NCI-H69 (cell line): ENCODE measurements at places on chromosomes 6 and 20.

DNA sequence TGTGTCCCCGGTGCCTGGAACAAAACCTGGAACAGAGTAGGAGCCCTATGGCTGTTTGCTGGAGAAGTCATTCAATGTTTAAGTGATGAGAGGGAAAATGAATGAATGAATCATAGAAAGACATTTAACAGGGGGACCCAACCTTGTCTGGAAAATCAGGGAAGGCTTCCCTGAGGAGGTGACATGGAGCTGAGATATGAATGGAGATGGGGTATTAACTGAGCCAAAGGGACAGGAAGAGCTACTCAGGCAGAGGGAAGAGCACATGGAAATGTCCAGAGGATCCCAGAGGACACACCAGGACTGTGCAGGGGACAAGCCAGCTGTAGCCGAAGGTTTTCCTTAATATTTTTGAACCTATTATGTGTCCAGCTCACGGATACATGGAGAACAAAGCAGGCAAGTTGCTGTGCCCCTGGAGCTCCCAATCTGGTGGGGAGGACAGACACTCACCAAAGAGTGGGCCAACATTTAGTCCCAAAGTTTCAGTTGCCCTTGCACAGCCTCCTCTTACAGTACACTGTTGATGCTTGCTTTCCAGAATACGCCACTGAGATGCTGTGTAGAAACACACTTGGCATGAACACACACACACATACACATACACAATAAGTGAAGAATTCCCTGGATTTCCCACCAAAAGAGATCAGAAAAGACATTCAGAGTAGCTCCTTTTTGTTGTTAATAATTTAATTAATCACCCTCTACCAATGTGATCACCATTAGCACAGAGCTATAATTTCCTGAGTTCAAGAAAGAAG lies 77.0 kb upstream of the PTPN1 start:
- no peak for DNase-seq

- no peak for DNase-seq
These were observed 167.4 kb downstream of the ZMYND8 start for GRCh38 chr20:47189060-47189459.

GRCh38 chr6:63496361-63496804 lies 75.9 kb upstream of the LOC128125822 start:
- DNase-seq = peak; percentile 43

DNA sequence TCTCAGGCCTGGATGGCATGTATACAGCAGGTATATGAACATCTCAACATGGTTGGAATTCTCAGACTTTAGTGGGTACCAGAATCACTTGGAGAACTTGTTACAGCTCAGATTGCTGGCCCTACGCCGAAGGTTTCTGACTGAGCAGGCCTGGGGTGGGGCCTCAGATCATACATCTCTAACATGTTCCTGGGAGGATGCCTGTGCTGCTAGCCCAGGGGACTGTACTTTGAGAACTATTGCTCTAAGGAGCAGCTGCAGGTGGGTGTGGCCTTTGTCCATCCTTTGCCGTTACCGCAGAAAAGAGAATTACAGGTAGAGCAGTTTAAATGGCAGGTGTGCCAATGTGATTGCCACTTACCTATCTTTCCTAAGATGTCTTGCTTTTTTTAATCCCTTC lies 310.5 kb upstream of the JAG1 start:
- DNase-seq = peak; percentile 7

DNA sequence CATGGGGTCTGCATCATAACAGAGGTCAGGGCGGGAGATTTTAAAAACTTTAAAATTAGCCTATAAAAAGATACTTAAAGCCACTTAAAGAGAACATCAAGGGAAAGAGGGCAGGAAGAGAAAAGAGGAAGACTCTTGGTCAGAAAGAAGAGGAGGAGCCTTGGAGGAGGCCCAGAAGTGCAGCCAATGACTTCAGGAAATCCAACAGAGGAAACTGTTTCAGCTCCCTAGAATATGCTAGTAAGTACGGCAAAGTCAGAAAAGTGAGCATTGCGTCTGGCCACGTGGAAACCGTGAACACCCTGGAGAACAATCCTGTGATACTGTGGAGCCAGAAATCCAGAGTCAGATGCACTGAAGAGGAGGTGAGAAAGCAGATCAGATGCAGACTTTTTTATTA lies 22.5 kb upstream of the NHSL1 start:
- no peak for DNase-seq

DNA sequence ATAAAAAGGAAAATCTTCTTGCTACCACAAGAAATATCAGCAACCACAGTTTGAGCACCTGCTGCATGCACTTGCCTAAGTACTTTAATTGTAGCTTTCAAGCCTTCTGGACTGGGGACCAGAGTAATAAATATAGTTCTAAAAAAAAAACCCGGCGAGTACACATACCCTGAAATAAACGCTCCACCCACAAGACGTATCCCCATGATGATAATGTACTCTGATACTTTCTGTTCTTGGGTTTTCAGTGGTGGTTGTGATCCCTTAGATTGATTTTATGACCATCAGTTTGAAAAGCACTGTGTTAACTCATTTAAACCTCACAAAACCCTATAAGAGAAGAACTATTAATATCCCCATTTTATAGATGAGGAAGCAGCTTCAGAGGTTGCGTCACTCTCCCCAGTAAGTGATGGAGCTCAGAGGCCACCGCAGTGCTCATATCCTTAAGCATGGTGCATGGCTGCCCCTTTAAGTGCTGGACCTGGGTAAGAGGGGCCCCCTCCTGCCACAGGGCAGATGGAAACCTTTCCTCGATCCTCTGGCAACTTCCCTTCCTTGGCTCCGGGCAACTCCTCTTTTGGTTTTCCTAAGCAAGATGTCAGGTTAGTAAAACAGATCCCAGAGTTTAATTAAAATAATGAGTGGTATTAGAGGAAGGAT lies 67.3 kb downstream of the KCNB1 start:
- no peak for DNase-seq

- peak; percentile 20 for DNase-seq
These were observed 8.9 kb upstream of the FITM2 start for GRCh38 chr20:44319839-44320422.

DNA sequence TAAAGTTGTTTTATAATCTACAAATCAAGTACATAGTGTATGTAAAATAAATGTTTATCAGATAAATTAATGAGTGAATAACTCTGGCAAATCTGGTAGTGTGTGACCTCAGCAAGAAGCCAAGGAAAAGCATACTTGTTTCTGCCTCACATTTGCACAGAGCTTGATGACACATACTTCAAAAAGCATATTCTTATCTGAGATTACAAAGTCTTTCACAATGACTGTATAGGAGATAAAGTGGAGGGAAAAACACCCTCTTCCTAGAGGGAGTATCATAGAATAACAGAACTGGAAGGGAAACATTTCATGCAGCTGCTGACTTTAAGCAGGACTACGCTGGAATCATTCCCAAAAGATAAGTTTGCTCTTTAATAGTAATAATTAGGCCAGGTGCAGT lies 28.1 kb upstream of the AKAP7 start:
- DNase-seq = no peak

GRCh38 chr20:46559685-46560440 lies 9.4 kb upstream of the OCSTAMP start:
- DNase-seq = no peak

- DNase-seq = no peak
These were observed 10.3 kb upstream of the BLCAP start for GRCh38 chr20:37538003-37538402.

- DNase-seq = peak; percentile 90
These were observed 29.3 kb upstream of the TRIM27 start for GRCh38 chr6:28953039-28953584.

DNA sequence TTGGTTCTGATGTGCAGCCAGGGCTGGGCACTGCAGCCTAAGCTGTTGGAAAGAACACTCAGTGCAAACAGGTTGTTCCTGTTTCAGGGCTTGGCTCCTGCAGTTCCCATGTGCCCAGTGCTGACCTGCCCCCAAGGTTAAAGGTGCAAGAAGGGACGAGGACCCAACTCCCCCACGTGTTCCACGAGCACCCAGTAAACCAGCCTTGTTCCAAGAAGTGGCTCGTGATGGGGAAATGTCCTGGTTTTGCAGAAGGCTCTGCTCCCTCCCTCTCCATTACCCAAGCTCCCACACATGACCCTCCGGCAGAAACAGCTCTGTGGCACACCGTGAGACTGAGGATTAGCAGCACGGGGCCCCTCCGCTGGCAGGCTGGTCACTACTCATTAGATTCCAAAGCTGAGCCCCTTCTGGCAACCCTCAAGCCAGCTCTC lies 9.4 kb downstream of the ACSS1 start:
- no peak for DNase-seq

DNA sequence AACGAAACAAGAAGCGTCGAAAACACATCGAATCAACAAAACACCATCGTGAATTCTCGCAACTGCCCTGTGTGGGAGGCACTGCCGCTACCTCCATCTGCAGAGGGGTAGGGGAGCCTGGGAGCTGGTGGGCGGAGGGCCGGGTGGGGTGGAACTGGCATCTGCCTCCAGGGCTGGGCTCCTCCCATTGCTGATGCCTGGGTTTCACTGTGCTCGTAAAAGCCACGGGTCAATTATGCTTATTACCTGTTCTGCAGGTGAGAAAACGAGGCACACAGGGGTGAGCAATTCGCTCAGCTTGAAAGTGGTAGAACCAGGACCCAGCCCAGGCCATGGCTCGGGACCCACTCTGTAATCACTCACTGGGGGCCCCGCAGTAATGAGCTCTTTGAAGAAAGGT lies 16.5 kb upstream of the SULF2 start:
- peak; percentile 75 for DNase-seq
